ENCODE measurements at places on chromosomes 16 and 17. TPM values are rescaled to one million over a fixed set of nuclear protein-coding genes. Genes with fewer than 3 reads are reported as not detected.

DNA sequence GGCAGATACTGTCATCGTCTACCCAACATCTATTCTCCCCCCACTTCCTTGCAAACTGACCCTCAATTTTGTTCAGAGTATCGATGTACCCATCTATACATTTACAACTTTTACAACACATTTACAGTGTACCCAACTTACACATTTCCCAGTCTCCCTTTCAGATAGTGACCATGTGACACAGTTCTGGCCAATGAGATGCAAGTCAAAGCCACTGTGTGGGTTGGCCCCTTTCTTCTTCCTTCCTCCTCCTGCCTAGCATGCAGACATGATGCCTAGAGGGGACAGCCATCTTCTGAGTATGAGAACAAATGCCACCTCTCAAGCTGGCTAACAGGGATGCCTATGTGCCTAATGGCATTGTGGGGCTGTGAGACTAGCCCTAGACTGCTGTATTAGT is 11.3 kb upstream of the NFAT5 start:
- DNase-seq = peak; percentile 68

DNA sequence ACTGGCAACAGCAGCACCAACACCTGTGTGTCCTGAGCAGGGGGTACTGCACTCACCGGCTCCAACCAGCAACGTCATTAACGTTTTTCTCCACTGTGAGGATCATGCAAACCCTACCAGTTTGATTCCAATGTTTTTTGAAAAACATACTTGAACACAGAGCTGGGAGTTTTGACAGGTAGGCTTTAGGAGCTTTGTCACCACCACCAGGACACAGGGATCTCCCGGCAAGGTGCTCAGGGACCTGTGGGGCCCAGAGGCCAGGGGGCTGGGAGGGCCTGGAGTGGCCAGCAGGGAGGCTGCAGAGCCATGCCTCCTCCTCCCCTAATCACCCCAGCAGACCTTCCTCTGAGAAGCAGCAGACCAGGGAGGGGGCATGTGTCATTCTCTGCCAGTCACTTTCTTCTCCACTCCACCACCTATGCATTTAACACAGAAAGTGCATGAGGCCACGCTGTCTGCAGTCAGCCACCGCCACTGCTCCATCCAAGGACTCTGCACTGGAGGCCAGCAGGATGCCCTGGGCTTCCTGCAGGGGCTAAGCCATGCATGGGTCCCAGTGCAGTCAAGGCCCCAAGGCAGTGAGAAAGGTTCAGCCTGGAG is 768.2 kb downstream of the KCNJ18 start:
- DNase-seq = no peak

- DNase-seq = no peak
These were observed 16.2 kb downstream of the CIAPIN1 start for GRCh38 chr16:57430955-57431354.

GRCh38 chr17:63675607-63676546 is 24.0 kb downstream of the LIMD2 start:
- DNase-seq = no peak

The LYZL6 gene
- total RNA-seq = not detected
